ENCODE measurements at places on chromosomes 7 and 10.

- no peak for DNase-seq
These were observed 84.7 kb downstream of the CREB5 start for GRCh38 chr7:28497009-28497408.

DNA sequence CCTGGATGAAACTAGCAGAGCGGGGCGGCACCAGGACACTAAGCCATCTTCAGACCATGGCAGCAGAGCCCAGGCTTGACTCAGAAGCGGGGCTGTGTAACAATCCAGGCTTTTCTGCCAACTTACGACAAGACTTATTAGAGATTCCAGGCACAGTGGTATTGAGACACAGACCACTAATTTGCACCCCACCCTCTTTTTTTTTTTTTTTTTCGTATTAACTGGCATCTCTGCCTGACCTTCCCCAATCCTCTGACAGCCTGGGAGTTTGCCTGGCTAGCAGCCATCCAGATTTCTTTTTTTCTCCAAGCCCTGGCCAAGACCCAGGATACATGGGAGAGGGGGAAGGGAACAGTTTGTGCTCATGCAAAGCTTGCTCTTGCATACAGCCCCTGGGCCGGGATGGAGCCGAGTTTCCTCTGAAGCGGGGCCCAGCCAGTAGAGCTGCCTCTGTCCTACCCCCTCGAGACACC lies 182.4 kb downstream of the PLXNA4 start:
- no peak for DNase-seq

GRCh38 chr7:56115852-56116538 lies at the start of gene NUPR2:
Gene NUPR2 (minus strand): TSS chr7:56116417. CDS start chr7:56116314, 103 bp downstream.
- DNase-seq: no peak

DNA sequence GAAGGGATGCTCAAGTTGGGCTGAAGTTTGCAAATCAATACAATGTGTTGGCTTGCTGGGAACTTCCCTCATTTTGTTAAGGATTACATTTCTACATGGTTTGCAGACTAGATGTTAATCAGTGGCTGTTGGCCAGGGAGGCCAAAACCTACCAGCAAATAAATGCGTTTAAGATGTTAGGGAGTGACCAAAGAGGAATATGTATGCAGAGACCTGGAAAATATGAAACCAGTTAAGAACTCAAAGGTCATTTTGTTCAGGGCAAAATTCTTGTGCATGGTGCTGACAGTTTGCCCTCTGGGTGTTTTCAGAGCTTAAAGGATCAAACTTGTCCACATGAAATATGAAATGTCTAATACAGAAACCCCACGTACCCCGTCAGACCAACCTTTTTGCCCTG lies 30.3 kb downstream of the GATA3 start:
- no peak for DNase-seq
